ENCODE measurements at places on chromosomes 3 and 15. TPM values are rescaled to one million over a fixed set of nuclear protein-coding genes. Genes with fewer than 3 reads are reported as not detected.

SLCO2A1 gene
- 3.9 TPM for polyA plus RNA-seq

FHIT gene
- 6.6 TPM for polyA plus RNA-seq

LMOD3 gene
- 0.15 TPM for polyA plus RNA-seq

SLC22A13 gene
- not detected for polyA plus RNA-seq

CPNE9 gene
- polyA plus RNA-seq, result 2.7 TPM

KY gene
- 0.44 TPM for polyA plus RNA-seq

C2CD4B gene
- polyA plus RNA-seq, result 0.20 TPM

FAM98B gene
- polyA plus RNA-seq, result 18.6 TPM

TTLL13 gene
- polyA plus RNA-seq, result not detected

AP3B2 gene
- polyA plus RNA-seq, result 78.1 TPM
